ENCODE measurements at places on chromosomes 16 and 17.

DNA sequence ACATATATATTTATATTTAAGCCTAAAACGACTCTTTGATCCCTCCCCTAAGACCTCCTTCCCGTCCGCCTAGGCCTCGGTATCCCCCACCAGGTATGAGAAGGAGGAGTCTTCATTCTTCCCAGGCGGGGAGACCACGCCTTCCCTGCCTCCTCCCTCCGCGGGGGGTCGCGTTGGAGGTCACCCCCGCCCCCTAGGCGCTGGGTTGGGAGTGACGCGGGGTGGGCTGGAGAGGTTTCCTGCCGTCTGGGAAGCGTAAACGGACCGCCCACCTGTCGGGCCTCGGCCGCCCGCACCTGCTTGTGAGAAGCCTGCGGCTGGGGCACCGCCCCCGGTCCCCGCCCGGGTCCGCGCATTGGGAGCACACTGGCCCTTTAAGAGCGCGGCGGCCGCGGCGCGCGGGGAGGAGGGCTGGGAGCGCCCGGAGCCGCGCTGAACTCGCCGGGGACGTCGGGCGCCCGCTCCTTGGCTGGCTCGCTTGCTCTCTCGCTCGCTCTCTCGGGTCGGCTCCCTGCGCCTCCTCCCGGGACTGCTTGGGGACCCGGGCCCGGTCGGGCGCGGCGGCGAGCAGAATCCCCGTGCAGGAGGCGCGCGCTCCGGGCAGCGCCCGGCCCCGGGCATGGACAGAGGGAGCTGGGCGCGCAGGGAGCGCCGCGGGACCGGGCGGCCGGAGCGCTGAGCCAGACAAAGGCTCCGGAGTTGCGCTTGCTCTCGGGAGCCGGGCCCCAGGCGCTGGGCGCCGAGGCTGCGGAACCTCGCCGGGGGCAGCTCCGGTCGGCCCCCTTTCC, at the start of gene MMP15:
Gene MMP15, plus strand, starts transcription at position 404 of the 788 bp plus-strand sequence. CDS start 597 bp downstream, outside the sequence.
- peak; percentile 50 for DNase-seq

- DNase-seq = no peak
These were observed 82.4 kb downstream of the GSG1L start for GRCh38 chr16:27980919-27981700.

GRCh38 chr17:80668375-80669148, 123.9 kb downstream of the RPTOR start:
- no peak for DNase-seq

DNA sequence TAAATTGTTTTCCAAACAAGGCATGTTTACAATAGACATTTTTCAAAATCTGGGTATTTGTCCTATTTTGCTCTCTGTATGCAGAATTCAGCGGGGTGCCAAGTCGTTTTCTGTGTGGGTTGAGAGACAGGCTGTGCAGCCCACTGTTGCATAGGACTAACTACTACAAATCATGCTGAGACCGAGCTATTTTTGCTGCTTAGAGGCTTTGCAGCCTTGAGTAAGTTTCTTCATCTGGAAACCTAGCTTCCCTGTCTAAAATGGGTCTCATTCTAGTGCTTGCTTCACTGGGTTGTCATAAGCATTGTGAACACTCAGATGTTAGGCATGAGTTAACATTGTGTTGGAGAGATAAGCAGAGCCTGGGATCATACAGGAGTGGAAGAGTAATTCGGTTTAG, 1.3 kb downstream of the PRPSAP2 start:
- DNase-seq = no peak

- DNase-seq = no peak
These were observed 13.4 kb downstream of the C17orf58 start for GRCh38 chr17:67982686-67983382.

DNA sequence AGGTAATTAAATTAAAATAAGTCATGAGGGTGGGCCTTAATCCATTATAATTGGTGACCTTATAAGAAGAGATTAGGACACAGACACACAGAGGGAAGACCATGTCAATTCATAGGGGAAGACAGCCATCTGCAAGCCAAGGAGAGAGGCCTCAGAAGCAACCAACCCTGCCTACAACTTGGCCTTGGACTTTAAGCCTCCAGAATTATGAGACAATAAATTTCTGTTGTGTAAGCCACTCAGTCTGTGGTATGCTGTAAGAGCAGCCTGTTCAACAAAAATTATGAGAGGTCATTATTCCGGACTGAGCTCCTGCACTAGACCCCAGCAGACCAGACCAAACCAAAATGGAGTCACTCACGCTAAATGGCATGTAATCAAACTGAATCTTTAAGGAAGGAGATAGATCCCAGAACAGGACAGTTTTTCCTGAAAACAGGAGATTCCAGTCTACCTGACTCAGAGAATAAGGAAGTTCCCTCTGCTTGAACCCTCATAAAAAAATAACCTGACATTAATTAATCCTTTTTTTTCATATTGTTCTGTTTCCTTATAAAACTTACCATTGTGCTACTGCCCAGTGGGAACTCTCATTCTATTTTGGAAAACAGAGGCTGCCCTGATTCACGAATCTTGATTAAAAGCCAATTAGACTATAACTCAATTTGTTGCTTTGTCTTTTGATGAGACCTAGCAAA, 74.3 kb downstream of the DNAH3 start:
- peak; percentile 16 for DNase-seq

GRCh38 chr17:17837966-17838962, 1.5 kb upstream of the SREBF1 start:
- DNase-seq = peak; percentile 55

All from kidney capillary endothelial cell (primary cell).